Globus pallidus (tissue), 1 donor: ENCODE measurements at places on chromosomes 6 and 20.

GRCh38 chr6:139699335-139699734 lies 324.9 kb upstream of the CITED2 start:
- DNase-seq = no peak

DNA sequence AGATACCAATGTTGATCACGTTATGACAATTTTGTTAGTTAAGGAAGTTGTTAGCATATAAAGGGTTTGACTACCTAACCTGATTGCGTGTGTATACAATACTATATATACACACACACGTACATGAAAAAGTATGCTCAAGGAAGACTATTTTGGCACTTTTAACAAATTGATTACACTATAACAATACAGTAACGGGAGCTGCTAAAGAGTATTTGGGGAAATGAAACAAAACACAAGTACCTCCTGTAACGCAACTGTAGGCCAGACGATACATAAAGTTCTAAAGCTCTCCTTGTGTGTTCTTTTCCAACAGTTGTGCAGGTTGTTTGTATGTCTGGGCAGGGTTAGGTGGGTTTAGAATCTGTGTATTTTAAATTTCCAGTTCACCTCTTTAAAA lies 98.7 kb downstream of the PLEKHG1 start:
- no peak for DNase-seq

GRCh38 chr6:9334979-9335378 lies 899.6 kb upstream of the SLC35B3 start:
- DNase-seq = no peak

GRCh38 chr6:163455552-163455951 lies 41.0 kb downstream of the QKI start:
- DNase-seq = no peak

GRCh38 chr20:21289651-21290050 lies 13.5 kb upstream of the XRN2 start:
- no peak for DNase-seq

DNA sequence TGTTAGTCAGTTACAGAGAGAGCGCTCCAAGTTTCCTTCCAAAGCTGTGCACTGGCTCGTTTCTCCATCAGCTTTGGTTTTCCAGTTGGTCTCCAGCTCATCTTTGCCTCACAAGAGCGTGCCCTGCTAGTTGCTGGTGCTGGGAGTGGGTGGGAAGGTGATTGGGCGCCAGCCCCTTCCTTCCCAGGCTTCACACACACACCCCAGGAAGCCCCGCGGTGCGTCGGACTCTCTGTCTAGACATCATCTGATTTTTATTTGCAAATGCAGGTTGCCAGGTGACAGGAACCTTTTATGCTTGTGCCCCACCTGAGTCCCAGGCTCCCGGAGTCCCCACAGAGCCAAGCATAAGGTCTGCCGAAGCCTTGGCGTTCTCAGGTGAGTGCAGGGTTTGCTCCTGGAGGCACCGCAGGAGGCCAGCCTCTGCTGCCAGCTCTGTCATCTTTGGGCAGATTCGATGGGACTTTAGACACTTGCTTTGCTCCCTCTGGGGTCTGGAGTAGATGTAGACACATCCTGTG lies 7.1 kb downstream of the IRF4 start:
- no peak for DNase-seq

GRCh38 chr20:44022464-44022863 lies 107.8 kb downstream of the TOX2 start:
- DNase-seq = no peak

DNA sequence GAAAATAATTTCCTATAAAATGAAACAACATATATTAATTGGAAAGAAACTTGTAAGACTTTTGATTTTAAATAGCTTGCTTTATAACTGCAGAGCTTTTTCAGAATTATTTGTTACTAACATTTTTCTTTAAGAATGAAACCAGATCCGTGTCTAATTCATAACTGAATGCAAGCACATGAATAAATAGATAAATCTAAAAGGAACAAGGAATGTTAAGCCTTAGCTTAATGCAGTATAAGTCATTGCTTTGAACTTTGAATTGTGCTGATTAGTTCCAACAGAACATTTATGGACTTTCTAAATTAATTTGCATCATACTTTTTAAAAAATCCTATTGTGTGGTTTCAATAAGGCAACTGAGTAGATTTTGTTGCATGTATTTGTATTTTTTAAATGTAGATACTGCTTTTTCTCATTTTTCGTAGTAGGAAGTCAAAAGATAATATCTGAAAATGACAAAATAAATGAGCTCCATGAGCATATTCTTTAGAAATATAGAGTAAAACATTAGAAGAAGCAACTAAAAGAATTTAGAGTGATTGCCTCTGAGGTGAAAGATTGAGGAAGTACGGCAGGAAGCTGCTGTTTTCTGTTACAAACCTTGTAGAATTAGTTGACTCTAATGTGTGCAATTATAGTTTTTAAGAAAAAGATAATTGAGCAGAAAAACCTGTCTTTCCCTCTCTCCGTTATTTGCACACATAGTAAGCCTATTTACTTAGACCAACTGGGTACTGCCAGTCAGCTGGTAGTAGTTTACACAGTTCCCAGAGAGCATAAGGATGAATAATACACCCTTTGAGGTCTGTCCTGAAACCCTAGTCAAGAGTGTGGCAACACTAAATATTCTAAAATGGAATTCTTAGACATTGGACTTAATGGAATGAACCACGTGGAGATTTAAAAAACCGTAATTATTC lies 32.6 kb upstream of the SLC35D3 start:
- DNase-seq = no peak

- DNase-seq = no peak
Observed at GRCh38 chr6:15439410-15440025, 193.6 kb downstream of the JARID2 start.

DNA sequence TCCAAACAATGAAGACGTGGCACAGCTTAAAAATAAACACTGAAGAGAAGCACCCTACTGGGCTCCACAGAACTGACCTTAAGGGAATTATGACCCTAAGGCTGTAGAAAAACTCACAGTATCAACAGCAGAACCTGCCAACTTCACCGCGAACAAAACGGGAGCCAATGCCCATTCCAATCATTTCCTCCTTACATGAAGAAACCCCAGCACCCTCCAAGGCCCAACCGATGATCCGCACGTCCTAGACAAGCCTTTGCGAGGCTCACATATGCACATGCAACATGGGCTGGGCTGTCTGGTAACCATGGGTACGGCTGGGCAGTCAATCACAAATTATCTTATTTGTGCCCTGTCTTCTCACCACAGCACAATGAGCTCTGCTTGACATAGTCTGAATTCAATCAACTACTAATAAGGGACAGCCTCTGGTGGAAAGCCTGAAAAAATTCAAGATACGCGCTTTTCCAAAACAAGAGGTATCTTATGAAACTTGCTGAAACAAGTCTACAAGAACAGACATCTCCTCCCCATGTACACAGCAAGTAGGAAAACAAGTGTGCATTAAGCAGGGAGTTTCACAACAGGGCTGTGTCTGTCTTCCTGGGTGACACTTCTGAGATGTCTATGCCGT lies 1.7 kb downstream of the DIDO1 start:
- DNase-seq = no peak

DNA sequence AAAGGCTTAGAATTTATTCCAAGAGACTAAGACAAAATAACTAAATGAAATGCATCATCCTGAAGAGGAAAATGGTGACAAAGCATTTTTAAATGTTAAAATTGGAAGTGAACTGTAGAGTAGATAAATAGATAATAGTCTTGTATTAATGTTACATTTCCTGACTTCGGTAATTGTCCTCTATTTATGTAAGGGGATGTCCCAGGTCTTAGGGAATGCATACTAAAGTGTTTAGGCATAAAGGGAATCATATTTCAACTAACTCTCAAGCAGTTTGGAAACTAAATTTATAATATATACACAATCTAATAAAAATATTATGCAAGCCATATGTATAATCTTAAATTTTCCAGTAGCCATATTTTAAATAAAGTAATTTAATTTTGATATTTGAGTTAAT lies 159.3 kb downstream of the WDR27 start:
- DNase-seq = no peak

- DNase-seq = no peak
Observed at GRCh38 chr20:57177636-57178280, 88.7 kb downstream of the BMP7 start.

GRCh38 chr6:97215157-97215769 lies 67.8 kb downstream of the MMS22L start:
- peak; percentile 83 for DNase-seq

DNA sequence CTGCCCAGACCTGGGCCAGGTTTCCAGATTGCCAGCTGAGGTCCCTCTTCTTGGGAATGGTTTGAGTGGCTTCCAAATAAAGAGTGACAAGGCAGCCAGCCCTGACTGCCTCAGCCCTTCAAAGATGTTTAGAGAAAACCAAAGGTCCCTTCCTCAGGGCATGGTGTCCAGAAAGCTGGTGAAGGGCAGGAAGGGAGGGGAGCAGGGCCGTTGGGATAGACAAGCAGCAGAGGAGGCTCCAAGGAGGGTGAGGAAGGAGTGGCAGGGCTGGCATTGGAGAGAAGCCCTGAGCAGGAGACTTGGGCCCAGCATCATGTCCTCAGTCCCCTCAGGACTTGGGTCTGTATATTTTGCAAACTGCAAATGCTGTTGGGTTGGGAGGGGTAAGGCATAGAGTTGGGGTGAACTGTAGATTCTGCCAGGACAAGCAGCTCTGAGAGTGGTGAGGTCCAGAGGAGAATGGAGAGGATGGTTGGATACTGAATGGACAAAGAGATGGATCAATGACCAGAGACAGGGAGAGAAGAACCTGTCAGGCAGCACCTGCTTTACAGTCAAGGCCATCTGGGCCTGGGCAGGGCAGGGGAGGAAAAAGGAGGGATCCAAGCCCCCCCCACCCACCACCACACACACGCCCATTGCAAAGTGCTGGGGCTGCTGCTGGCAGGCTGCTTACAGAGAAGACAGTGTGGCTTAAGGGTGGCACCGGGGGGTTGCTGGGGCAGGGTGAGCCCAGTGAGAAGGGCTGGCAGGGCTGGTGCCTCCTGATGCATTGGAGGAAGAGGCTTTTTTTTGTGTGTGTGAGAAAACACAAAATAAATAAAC lies 5.5 kb upstream of the DSN1 start:
- DNase-seq = no peak

DNA sequence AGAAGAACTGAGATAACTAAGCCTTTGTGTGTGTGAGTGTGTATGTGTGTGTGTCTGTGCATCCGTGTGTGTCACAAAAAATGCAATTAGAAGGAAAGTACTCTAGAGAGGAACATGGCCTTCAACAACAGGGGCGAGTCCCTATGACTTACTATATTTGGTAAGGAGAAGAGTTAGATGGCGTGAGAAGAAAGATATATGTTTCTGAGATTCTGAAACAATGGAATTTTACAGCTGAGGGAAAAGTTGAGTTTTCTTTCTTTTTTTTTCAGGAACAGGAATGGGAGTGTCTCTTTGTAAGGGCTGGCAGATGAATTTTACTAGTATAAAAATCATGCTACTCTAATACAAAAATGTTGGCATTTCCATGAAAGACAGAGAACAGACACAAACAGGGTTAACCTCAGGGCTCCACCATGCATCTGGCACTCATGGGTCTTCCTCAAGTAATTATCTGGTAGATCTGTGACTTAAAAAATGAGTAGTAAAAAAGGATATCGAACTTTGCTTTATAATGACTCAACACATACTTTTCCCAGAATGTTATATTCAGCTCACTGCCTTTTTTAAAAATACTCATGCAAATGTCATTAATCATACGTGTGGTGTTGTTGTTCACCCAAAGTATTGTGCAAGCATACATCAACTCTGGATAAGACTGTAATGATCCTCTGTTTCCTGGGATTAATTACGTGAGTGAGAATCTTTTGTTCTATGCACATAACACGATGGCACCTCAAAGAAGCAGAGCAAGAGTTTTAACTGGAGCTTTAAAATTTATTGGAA lies 12.8 kb upstream of the SASH1 start:
- DNase-seq = no peak

GRCh38 chr20:44891826-44892225 lies 6.3 kb downstream of the YWHAB start:
- DNase-seq = no peak

GRCh38 chr20:33868595-33868994 lies 57.4 kb downstream of the CHMP4B start:
- DNase-seq = no peak

GRCh38 chr20:46438156-46438750 lies 31.8 kb upstream of the ELMO2 start:
- DNase-seq = peak; percentile 91

DNA sequence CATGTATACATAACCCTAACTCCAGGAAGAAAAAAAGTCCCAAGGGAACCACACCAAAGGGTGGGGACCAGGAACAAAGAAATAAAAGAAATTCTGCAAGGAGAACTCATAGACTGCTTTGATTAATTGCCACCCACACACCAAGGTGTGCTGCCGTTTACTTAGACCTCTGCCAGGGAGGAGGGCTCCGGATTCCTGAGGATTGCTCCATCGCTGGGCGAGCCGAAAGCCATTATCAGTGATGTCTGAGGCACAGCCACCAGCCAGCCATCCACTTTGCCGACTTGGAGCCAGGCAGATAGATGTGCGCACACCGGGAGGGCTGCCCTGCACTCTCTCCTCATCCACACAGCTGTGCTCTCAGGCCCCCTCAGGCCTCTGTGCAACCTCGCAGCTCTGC lies 272.7 kb upstream of the FOXQ1 start:
- DNase-seq = no peak

GRCh38 chr6:72911463-72912155 lies 289.7 kb downstream of the KCNQ5 start:
- no peak for DNase-seq

DNA sequence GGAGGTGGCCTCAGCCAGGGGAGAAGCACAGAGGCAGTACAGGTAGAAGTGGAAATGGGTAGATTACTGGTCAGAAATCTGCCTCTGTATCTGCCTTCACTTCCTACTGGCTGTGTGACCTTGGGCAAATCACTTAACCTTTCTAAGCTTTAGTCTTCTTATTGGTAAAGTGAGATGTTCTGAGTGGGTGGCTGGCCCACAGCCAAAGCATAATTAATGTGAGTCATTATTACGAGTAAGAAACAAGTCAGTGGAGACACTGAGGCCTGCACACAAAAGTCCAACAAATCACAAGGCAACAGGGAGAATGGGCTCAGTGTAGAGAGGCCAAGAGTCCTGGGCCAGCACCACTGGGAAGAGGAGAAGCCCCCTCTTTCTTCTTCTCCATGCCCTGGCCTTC lies 39.1 kb downstream of the NRN1 start:
- no peak for DNase-seq

- DNase-seq = peak; percentile 40
Observed at GRCh38 chr6:45533386-45533785, 155.7 kb upstream of the SUPT3H start.

GRCh38 chr6:46325561-46326530 lies 155.1 kb upstream of the ENPP5 start:
- peak; percentile 86 for DNase-seq

DNA sequence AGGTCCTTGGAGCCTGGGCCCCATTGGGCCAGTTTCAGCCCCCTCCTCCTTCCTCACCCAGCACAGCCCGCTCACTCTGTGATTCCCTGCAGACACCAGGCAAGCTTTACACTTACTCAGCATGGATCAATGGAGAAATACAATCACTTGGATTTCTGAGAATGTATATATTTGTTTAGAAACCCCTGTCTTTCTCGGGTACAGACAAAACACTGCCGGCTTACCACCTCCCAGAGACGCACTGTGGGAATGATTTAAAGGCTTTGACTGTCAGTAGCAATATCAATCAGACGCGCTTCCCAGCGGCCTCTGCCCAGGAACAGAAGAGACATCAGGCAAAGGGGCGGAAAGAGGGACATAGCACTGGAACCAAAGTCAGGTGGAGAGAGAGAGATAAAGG lies 186.5 kb downstream of the MAFB start:
- DNase-seq = no peak

- DNase-seq = no peak
Observed at GRCh38 chr6:135525594-135525993, 28.1 kb upstream of the AHI1 start.

- DNase-seq = no peak
Observed at GRCh38 chr6:11616200-11616611, 78.7 kb downstream of the TMEM170B start.

- no peak for DNase-seq
Observed at GRCh38 chr6:170042596-170043118, 248.2 kb downstream of the DLL1 start.
